ENCODE measurements at places on chromosomes 7 and 10.

DNA sequence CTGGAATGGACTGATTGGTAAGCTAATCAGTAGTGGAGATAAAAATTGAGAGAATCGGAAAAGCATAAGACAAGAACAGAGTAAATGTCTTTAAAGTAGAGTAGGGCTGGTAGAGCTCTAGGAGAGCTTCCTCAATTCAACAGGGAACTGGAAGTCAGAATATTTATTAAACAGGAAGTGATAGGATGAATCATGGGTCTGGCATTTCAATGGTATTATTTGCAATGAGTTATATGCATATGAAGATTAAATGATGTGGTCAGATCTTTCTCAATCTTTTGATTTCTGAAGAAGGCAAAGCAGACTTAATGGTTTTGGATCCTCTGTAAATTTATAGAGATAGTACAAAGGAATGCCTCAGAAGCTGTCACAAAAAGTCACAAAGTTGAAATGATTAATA, 349.0 kb downstream of the HPSE2 start:
- DNase-seq = peak; percentile 10

DNA sequence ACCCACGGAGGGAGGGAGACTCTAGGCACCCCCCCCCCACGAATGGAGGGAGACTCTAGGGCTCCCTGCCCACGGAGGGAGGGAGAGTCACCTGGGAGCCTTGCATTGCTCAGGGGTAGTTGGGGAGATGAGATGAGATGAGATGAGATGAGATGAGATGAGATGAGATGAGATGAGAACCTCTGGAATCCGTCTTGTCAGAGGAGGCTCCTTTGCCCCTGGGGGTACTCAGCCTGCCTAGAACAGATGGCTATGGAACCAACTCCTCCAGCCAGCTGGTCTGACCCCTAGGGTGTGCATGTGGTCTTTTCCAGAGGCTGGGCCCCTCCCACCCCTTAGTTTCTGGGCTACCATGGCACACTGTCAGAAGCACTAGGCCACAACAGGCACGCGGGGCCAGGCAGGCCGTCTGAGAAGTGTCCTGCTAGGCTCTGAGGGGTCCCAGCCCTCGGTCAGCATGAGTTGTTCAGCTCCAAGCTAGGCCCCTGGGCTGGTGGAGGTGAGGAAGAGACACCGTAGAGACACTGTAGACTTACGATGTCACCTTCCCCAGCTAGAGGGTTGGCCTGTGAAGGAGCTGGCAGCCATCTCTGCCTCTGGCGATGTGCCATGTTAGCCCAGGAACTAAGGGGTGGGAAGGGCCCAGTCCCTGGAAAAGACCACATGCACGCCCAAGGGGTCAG, 8.8 kb downstream of the TSPAN15 start:
- DNase-seq = no peak

DNA sequence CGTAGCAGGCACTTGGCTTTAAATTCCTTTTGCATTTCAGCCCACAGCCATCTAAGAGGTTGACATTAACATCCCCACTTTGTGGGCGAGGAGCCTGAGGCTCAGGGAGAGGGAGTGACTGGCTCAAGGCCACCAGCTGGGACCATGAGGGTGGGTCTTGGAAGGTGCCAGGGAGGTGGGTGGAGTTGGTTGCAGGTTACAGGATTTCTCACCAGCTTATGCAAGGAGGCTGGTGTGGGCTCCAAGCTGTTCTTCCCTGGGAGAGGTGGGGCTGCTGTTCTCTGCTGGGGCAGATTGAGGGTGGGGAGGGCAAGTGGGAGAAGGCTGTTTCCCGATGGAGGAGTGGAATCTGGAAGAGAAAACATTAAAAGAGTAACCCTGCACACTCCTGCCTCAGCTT, 14.1 kb upstream of the C10orf95 start:
- DNase-seq = no peak

- DNase-seq = peak; percentile 60
These were observed 4.8 kb upstream of the TRDMT1 start for GRCh38 chr10:17206210-17206709.

DNA sequence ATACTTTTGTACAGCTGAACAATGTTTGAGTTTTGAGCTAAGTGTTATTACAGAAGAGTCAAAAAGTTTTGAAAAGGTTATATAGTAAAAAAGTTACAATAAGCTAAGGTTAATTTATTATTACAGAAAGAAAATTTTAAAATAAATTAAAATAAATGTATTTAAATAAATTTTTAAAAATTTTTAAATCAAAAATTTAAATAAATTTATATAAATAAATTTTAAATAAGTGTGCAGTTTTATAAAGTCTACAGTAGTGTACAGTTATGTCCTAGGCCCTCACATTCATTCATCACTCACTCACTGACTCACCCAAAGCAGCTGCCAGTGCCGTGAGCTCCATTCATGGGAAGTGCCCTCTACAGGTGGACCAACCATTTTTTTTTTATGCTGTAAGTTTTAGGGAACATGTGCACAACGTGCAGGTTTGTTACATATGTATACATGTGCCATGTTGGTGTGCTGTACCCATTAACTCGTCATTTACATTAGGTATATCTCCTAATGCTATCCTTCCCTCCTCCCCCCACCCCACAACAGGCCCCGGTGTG, 462.9 kb upstream of the ZMIZ1 start:
- peak; percentile 38 for DNase-seq

DNA sequence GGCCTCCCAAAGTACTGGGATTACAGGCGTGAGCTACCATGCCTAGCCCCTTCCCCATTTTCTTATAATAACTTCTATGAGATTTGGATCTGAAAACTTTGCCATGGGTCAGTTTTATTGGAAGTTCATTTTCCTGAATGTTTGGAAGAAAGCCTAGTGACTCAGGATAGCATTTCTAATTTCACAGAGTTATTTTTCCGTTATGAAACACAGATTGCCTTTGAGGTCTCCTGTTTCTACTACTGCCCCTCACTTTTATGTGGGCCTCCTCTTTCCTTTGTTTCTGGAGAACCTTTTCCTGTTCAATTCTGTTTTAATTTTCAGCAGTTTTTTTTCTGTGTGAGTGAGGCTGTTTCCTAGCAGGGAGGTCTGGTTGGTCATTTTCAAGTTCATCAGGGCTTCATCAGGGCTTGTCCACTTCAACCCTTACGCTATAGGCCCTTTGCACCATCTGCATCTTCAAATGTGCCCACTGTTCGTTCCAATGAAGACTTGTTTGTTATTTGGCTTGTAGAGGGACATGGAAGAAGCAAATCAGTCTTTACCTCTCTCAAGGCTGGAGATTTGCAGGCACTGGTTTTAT, 58.7 kb downstream of the BMPR1A start:
- DNase-seq = no peak

DNA sequence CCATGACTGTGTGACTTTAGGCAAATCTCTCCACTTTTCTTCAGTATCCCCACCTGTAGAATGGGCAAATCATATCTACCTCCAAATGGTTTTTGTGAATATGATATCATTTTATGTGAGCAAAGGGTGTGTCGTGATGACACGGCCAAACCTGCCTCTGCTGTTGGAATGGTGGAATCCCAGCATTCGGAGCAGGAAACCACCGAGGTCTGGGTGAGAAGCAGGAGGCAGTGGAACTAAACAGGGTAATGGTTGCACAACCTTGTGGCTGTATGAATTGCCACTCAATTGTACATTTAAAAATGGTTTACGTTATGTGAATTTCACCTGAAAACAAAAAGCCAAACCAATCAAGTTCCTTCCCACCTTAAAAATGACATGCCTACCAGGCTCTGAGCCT, 131.4 kb upstream of the ZMIZ1 start:
- no peak for DNase-seq

GRCh38 chr10:71084818-71085126, 127.6 kb upstream of the UNC5B start:
- DNase-seq = no peak

DNA sequence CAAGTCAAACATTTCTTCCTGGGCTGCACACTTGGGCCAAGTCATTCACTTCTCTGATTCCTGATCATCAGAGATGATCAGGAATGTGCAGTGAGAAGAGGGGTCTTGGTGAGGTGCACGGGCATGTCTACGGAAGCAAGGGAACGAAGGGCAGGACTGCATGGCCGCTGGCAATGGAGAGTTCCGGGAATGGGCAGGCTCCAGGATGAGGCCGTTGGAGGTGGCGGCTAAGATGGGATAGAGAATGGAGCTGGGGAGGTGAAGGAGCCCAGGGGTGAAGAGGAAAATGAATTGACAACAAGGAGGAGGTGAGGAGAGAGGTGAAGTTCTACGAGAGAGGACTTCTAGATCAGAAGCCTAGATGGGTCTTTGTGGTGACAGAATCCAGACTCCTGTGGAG, 260.0 kb downstream of the GRID1 start:
- no peak for DNase-seq

- no peak for DNase-seq
These were observed 1.0 kb upstream of the PILRA start for GRCh38 chr7:100372256-100372655.

- DNase-seq = no peak
These were observed 10.1 kb downstream of the CNOT4 start for GRCh38 chr7:135499818-135500217.

- DNase-seq = no peak
These were observed 167.4 kb downstream of the IMMP2L start for GRCh38 chr7:111394891-111395290.

GRCh38 chr7:36999626-37000485, 275.6 kb upstream of the AOAH start:
- no peak for DNase-seq

GRCh38 chr10:90847436-90847835, 10.4 kb downstream of the HTR7 start:
- DNase-seq = peak; percentile 46

GRCh38 chr10:106571192-106571946, 593.1 kb downstream of the SORCS1 start:
- peak; percentile 48 for DNase-seq

DNA sequence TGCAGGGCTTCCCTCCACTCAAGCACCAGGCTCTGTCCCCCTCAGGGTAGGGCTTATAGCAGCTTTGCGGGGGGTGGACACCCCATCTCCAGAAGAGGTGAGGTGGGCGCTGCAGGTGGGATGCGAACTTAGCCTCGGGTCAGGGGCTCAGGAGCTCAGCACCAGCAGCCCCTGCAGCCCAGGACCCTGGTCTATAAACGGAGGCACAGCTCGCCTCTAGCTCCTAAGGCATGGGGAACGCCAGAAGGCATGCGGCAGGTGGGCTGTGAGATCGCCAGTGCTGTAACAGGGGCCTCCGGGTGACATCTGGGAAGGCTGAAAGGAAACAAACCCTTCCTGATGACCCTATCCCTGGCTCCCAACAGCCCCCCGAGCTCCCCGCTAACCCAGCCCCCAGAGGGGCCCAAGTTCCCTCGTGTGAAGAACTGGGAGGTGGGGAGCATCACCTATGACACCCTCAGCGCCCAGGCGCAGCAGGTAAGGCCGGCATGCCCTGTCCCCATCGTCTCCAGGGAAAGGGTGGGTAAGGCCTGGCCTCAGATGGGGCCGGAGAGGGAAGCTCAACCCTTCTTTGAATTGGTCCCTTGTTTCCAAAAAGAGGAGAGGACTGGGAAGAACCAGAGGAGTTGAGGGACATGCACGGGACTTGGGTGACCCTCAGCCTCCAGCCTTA, 4.2 kb downstream of the NOS3 start:
- DNase-seq = no peak

- DNase-seq = peak; percentile 58
These were observed 11.2 kb downstream of the GATA3 start for GRCh38 chr10:8065651-8066050.

GRCh38 chr7:155907450-155908200, 95.4 kb upstream of the SHH start:
- peak; percentile 16 for DNase-seq

GRCh38 chr10:53387562-53387961, 615.0 kb upstream of the MBL2 start:
- DNase-seq = peak; percentile 66

DNA sequence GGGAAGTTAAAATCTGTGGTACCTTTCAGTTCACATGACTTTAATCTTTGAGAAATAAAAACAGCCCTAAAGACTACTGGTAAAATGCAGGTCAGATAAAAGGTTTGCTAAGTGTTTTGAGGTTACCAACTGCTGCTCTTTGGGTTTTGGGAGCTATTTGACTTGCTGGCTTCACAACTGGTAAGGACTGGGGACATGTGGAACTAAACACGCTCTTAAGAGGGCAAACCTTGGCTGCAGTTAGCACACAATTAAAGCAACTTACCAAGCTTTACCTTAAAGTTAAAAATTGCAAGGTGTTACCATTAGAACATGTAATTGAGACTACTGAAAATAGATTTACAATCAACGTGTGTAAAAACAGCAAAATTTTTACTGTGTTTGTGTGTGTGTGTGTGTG, 220.2 kb downstream of the PHF14 start:
- DNase-seq = no peak

- DNase-seq = no peak
These were observed 278.4 kb downstream of the ANKRD30A start for GRCh38 chr10:37403776-37404175.

GRCh38 chr7:78311181-78311580, 512.6 kb downstream of the PHTF2 start:
- no peak for DNase-seq

DNA sequence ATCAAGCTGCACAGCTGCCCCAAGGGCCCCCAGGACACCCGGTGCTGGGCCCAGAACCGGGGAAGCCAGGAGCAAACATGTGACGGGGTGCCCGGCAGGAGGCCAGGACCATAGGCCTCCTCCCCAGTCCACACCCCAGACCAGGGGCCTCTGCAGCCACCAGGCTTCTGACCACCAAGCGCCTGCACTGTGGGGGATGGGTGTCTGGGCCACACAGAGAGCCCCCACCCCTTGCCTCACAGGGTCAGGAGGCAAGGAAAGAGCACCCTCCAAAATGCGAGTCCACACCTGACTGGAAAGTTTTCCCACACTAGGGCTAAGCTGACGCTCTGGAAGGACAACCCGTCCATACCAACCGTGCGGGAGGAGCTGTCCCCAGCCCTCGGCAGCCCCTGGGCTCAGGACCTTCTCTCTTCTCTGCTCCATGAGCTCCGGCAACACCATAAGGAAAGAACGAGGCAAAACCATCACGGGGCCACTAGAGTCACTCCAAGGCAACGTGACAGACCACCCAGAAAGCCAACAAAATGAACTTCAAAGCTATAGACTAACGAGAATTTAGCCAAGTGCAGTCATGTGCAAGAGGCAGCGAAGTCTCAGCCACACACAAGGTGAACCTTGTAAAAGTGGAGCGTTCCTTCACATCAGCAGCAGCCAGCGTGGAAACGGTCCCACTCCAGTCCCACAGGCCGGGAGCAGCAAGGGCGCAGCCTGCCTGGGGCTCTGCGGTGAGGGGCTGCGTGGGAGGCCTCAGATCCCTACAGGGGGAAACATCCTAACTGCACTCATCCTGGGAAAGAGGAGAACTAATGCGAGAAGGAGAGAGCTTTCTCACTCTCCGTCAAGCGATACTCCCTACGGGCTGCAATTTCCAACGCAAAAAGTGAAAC, 5.1 kb downstream of the STK32C start:
- no peak for DNase-seq

GRCh38 chr10:99341860-99342490, 12.8 kb downstream of the CNNM1 start:
- DNase-seq = peak; percentile 33

DNA sequence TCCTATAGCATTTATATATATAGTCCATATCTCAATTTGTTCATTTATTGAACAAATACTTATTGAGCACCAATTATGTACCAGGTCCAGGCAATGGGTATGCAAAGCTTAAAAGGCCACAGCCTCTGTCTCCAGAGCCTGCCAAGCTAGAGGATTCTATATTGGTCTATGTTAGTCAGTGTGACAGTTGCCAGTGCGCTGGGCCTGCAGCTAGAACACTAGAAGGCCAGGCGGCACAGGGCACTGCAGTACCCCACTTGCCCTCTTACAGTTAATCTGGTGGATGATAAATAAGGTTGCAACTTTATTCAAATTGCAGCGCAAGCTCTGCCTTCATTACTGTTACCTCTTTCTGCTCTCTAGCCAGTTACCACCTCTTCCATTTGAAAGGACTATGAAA, 68.8 kb downstream of the PPP1R3C start:
- no peak for DNase-seq

GRCh38 chr10:53477313-53477675, 704.7 kb upstream of the MBL2 start:
- no peak for DNase-seq

All from renal cortical epithelial cell (primary cell).